ENCODE measurements at places on chromosomes 1 and 21.

DNA sequence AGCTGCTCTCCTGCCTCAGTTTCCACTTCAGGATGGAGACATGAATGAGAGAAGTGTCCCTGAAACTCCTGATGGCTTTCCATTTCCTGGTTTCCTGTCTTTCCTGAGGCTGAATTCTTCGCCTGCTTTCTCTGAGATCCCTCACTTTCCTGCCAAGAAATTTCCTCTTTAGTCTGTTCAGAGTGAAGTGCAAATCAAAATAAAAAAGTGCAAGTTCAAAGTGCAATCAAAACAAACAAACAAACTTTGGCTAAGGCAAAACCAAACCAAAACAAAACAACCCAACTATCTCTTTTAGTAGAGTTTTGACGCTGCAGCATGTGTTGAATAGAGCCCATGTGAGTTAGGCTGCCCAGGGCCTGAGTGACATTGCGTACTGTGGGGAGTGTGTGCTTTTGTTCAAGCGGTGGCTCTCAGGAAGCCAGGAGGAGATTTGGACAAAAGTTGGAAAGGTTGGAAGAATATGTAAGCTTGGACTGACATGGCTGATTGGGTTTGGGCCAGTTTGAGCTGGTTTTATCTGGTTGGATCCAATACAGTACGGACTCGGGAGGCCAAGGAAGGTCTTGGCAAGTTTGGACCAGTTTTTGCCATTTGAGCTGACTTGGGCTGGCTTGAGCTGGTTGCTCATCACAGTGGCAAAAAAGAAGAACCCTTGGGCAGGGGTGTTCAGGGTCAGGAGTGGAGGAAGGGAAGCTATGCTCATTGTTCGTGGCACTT, 61.1 kb upstream of the TINAGL1 start:
- no peak for DNase-seq

DNA sequence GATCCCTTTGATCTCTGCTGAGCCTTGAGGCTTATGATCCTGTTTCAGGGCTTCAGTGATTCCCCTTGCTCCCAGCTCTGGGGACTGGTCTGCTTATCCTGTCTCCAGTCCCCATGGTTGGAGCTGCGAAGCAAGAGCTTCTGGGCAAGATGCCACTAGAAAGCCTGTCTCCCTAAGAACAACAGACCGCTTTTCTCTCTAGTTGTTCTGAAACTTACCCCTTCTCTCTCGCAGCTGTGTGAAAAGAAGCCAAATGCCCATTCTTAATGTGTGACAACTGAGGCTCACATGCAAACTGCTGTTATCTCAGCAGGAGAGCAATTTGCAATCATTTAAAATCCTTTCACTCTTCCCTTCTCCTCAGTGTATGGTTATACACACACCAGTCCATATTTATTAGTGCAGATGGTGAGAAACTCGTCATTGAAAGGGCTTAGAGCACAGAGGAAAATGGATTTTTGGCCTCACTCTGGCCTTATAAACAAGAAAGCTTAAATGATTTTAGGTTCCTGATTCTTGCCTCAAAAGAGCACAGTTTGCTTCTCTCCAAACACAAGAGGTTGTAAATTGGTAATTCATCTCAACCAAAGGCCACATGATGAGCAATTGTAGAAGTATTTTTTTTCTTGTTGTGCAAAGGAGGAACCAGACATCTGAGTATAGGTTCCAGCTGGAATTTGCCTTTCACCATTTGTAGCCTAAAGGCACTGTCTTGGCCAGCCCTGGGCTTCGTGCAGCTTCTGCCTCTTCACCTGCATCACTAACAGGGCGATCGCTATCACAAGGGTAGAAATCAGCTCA, 179.2 kb upstream of the LMO4 start:
- peak; percentile 45 for DNase-seq

DNA sequence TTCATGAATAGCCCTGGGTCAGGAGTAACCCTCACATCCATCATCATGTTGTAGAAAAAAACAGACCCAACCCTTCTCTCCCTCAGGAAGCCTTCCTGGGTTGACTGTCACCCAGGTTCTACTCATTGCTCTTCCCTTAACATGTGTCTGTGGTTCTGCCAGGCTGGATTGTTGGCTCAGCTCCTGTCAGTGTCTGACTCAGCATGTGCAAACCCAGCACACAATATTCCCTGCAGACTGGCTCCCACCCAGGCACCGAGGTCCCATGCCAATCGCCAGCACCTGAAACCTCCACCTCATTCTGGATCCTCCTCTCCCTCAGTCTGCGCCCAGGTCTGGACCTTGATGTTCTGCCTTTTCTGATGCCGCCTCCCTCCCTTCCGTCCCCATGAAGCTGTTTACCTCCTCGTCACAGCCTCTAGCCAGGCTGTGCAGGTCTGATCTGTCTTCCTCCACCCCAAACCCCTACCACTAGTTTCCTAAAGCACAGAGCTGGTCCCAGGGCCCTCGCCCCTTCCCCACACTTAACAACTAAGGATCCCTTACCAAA, 4.3 kb upstream of the S100A8 start:
- no peak for DNase-seq

- DNase-seq: no peak
Observed at GRCh38 chr1:60427701-60428100, 354.1 kb upstream of the C1orf87 start.

- DNase-seq: no peak
Observed at GRCh38 chr1:214603819-214604252, 841 bp downstream of the CENPF start.

DNA sequence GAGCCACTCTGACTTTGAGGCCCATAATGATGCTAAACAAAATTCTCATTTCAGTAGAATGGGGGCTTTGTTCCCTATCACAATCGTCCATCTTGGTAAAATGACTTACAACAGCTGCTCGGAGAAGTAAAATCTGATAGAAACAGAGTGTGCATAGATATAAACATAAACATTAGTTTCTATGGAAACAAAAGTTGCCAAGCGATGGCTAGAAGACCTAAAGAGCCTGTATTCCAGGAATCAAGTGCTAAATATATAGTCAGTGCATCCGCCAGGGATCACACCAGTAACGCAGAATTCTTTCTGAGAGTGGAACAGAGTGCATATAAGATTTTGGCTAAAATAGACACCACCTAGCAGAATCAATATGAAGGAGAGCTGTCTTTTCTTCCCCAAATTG, 91.2 kb upstream of the KAZN start:
- DNase-seq: no peak

DNA sequence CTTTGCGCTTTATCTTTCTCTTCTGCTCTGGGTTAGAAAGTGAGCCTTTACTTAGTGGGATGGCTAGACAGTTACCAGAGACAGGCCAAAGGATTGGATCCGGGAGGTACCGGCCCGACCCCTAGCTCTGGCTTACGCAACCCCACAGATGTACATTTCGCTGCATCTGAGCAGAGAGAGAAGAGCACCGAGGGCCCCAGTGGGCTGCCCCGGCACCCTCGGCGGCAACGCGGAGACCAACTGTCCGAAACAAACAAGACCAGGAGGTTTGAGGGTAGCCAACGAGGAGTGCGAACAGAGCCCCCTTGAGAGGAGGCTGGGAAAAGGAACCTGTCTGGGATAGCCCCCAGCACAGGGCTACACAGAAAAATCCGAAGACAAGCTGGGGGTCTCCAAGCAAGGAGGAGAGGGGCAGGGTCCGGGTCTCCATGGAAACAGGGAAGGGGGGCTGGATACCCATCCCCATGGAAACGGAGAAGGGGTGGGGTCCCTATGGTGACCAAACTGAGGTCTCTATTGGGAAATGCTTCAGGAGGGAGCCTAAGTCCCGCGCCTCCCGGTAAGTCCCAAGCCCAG, 373 bp downstream of the MTF1 start:
- no peak for DNase-seq

DNA sequence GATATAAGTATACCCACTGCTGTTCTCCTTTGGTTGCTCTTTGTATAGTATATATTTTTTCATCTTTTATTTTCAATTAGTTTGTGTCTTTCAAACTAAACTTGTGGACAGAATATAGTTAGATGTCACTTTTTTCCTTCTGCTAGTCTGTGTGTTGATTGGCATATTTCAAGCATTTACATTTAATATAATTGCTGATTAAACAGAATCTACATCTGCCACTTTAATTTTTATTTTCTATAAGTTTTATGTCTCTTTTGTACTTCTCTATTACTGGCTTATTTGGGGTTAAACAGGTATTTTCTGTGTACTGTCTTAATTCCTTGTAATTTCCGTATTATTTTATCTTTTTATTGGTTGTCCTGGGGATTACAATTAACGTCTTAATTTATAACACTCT, 74.4 kb upstream of the CHODL start:
- no peak for DNase-seq

DNA sequence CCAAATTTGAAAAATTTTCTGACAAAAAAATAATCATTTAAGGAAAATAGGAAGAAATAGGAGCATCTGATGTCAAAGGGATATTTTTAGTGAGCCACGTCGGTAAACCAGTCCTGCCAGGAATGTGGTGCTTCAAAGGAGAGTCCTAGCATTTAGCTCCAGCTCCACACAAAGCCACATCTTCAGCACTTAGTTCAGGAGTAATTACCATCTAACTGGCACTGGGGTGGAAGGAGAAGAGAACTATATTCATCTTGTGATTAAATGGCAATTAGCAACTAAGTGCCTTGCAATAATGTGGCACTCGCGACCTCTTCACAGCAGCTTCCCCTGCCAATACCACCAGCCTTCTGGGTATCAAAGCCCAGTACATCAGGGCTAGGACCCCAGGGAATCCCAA, 409.1 kb downstream of the SETD4 start:
- no peak for DNase-seq

DNA sequence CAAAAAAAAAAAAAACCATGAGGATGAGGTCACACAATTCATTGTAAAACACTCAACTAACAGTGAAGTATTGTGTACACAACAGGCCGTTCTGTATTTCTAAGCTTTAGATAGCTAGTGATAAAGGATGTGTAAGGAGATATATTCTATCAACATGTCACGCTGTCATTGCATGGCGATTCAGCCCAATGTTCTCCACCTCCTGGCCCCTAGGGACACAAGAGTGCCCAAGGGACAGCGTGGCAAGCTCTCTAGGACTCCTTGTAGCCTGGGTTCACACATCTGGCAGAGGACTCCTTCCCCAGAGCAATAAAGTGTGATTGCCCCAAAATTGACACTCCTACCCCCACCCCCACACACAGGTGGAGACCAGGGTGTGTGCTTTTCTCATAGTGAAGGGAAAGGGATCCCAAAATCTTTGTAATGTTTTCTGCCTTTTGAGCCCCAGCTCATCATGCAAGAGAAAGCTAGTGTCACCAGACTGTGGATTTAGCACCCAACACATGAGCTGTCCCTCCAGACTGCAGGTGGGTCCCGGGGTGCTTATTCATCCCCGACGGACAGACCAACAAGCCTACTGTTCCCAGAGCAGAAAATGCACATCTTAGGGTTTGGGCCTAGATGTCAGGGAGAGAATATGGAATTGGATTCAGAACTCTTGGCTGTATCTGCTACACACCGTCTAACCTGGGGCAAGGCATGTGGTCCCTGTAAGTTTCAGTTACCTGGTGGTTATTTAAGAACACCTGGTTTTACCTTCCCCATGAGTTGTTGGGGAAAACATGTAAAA, 11.5 kb downstream of the TMPRSS3 start:
- DNase-seq: no peak

DNA sequence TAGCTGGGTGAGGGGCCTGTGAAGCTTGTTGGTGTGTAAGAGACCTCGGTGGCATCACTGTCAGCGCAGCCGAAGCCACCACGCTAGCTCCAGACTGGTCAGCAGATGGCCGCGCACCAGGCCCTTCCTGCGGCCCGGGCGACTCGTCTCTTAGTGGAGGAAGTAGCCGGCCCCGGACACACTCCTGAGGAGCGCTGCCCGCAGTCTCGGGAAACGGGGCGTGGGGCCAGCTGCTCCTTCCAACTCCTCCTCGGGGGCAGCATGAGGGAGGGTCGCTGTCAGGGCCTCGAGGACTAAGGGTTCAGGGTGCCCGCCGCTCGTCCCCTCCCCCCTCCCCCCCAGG, 20.4 kb downstream of the H3-3A start:
- DNase-seq: peak; percentile 39

DNA sequence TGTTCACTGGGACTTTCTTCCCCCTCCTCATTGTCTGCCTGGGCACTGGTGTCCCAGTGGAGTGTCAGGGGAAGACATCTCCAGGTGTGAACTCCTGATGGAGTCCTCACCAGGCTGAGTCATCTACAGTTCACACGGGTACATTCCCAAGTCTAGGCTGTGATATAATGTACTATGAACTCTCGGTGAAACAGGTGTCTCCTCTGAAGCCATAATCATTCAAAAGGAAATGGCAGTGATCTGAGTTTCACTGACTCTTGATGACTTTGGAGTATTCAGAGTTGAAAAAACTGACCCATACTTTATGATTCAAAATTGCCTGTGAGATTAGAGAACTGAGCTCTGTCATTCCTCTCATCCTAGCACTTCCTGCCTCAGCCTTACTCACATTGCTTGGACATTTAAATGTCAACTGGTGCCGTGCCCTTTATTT, 9.1 kb downstream of the LAMC2 start:
- DNase-seq: no peak

GRCh38 chr1:12196641-12197482, 30.1 kb downstream of the TNFRSF1B start:
- no peak for DNase-seq

DNA sequence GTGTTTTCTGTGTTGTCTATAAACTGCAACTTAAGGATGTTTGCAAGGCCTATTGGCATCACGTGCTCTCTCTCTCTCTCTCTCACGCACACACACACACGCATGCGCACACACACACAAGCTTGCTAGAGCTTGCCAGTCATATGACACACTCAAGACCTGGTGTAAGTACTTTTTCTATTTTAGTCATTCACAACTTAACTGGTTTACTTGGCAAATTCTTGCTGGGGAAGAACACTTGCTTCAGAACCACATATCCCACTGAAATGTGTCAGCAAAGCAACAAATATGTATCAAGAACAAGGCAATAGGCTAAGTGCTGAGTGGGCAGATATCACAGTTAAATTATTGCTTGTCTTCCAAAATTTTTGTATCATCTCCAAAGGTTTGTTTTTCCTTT, 107.8 kb downstream of the DISC1 start:
- DNase-seq: no peak

- DNase-seq: peak; percentile 76
Observed at GRCh38 chr1:98331243-98331642, 330.3 kb upstream of the SNX7 start.
